ENCODE measurements at places on chromosomes 4 and X.

DNA sequence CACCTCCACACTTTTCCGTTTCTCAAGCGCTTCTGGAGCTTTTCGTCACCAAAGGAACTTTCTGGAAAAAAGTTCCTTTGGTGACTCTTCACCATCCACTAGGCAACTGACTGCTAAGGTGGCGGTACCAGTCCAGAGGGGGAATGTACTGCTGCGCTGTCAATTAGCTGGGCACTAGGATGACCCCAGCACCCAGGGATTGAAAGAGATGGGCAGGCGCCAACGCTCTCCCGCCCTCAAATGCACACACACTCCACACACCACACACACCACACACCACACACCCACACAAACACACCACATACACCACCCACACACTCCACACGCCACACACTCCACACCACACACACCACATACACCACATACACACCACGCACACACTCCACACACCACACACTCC is 10.4 kb downstream of the PRDM8 start:
- DNase-seq: no peak

GRCh38 chr4:37802068-37802666 is 24.3 kb upstream of the PGM2 start:
- DNase-seq: no peak

GRCh38 chr4:7980036-7980435 is 40.4 kb upstream of the AFAP1 start:
- DNase-seq: no peak

DNA sequence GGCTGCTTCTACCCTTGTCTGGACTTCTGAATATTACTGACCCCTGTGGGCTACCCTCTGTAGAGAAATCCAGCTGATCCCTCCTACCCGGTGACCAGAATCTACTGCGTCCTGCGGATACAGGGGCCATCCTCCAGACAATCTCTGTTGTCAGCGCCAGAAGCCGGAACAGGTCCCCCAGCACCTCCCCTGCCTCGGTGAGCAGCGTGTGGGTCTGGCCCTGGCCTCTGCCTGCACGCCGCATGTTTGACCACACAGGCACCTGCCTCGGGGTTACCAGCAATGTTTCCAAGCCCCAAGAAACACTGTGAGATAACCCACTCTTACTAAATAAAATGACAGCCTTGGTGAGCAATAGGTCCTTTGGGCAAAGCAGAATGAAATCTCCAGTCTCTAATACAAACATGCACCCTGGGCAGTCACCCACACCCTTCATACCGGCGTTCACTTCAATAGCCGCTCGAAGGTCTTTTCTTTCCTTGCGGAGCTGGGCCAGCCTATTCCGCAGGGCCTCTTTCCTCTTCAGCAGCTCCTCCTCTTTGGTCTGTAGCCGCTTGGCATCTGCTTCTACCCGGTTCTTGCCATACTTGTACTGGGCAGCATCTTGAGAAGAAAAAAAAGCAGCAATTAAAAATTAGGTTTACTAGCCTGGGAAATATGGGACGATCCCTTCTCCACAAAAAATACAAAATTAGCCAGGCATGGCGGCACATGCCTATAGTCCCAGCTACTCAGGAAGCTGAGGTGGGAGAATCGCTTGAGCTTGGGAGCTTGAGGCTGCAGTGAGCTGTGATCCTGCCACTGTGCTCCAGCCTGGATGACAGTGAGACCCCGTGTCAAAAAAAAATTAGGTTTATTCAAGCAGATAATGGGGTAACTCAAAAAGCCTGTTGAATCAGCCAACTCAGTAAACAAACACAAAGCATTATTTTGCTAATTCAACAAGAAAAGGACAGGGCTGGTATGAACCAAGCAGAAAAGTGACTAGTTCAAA is 165.1 kb downstream of the AFAP1 start:
- no peak for DNase-seq

DNA sequence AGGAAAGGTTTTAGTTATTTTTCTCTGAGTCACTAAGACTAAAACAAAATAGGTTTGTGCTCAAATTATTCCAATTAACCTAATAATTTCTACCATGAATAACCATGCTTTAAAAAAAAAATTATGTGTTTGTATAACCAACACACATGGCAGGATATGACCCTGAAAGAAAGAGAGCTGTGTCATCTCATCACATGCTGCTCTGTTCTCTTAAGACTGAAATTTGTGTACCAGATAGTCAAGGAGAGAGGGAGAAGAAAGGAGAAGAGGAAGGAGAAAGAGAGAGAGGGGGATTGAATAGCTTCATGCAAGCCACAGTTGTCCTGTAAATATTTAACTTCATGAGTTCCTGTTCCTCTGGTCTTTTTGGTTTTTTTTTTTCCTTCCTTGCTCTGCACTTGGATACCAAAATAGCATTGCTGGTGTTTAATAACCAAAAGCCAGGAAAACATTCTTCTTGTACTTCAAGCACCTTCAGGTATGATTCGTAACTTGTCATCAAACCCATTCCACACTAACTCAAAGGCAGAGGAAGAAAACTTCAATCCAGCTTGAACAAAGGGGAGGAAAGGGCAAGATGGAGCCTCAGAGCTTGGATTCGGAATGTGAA is 6.4 kb upstream of the PROM1 start:
- DNase-seq: no peak

- no peak for DNase-seq
Observed at GRCh38 chr4:7770224-7771050, 169.2 kb downstream of the AFAP1 start.

- no peak for DNase-seq
Observed at GRCh38 chr4:183205709-183206108, 106.7 kb downstream of the WWC2 start.

GRCh38 chr4:167775375-167775774 is 317.0 kb upstream of the ANXA10 start:
- DNase-seq: no peak

DNA sequence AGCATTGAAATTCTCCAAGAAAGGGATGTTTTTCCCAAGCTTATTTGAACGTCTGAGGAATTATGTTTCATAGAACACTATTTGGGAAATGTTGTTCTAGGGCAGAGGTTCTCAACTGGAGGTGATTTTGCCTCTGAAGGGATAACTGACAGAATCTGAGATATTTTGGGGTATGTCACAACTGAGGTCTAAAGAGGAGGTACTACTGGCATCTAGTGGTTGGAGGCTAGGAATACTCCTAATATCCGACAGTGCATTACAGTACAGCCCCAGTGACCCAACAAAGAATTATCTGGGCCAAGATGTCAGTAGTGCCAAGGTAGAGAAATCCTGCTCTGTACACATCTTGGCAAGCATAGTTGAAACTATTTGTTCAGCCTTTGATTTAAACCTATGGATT is 6.4 kb downstream of the HSPA4L start:
- DNase-seq: peak; percentile 4

DNA sequence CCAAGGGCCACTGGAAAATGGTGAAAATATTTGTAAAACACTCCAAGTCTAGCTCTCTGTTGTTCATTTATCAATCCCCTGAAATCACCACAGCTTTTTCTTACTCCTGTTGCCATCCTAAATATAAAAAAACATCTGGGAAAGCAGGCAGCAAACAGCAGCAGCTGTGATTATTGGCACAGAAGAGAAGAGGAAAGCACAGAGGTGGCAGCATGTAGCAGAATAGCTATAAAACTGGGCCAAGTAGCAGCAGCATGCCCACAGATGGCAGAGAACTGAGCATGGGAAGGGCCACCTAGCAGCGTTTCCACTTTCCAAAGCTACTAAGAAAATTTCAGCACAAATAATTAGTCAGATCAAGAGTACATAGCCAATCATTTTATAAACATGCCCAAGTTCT is 307.2 kb downstream of the SLC7A11 start:
- DNase-seq: no peak

- DNase-seq: no peak
Observed at GRCh38 chr4:69239557-69240168, 25.1 kb upstream of the UGT2B11 start.

DNA sequence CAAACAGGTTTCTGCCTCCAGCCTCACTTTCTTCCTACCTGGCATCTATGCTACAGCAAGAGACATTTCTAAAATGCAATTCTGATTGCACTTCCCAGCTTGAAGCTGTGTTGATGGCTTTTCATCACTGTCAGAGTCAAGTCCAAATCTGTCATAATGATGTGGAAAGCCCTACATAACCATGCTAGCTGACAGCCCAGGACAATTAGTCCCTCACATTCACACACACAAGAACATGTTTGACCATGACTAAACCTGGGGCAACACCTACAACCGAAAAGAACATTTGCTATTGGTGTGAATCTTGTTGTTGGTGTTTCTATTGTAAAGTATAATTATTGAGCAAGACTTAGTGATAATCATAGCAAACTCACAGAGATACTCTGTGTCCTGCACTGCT is 58.2 kb downstream of the PPM1K start:
- no peak for DNase-seq

DNA sequence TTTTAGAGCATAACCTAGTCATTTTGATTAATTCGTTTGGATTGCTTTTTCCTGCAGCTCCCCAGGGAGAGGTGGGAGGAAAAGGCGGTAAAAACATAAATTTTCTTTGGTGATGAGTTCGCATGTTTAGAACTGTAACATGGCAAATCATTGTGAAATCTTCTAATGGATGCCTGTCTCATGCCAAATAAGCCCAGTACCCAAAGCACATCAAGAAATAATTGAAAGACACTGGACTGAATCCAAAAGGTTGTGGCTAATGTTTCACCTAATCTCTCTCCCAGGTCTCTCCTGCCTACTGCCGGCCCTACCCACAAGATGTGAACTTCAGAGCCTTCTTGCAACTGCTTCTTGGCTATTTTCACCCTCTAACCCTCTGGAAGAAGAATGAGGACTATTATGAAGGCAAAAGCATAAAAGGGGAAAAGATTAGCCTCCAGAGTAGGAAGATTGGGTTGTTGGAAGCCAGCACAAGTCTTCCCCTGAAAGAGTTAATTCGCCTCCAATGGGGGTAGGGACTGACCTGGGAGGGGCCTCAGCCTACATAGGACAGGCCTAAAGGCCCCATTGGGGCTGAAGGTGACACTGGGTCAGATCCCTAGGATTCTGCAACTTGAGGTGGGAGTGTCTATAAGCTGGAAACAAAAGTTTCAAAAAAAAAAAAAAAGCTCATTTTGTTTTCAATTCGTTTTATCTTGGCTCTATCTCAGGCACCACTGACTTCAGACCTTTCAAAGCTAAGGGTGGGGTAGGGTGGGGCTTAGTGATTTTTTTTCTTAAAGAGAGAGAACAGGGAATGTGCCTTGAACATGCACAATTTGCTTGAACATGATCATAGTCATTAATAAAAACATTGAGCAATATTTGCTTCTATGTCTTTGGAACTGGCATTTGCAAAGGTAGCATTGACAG is 278.6 kb upstream of the KLF3 start:
- DNase-seq: no peak

- DNase-seq: no peak
Observed at GRCh38 chr4:158163941-158164767, 8.7 kb downstream of the GASK1B start.

DNA sequence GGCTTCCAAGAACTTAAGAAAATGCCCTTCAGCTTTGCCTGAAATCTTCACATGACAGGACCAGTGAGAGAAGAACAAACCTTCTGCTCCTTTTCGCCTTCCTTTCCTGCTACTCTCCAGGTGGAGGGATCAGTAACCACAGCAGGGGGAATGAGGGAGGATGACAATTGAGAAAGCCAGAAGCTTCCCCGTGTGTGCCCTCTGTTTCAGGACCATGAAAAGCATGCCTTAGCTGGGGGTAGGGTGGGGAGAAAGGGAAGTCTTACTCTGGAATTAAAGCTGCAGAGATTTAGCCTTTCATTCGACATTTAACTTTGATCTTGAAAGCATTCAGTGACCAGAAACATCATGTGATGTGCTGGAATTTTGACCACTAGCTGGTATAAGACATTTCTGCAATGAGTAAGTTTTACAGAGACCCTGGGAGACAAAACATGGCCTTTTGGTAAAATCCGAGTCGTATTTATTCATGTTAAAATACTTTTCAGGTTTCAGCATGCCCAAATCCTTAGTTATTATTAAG is 10.6 kb upstream of the PUDP start:
- DNase-seq: no peak

- no peak for DNase-seq
Observed at GRCh38 chr4:170169699-170170098, 79.9 kb upstream of the AADAT start.

DNA sequence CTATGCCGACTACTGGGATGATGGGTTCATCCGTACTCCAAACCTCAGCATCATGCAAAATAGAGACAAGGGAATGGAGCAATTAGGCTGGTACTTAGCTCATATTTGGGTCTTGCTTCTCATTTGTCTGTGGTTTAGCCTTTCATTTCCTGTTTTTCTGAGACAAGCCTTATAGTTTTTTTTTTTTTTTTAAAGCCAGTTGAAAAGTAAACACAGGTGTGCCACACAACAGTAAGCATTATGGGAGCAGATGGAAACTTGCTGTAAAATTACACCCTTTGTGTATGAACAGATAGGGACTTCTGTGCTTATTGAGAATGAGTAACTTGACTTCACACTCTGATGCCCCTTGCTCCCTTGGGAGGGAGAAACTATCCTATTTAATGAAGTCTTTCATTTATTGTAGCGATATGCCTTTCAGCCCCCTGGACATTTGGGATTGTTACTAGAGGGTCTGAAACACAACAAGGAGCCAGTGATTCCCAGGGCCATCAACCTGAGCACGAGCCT is 13.7 kb downstream of the RASSF6 start:
- DNase-seq: peak; percentile 96

DNA sequence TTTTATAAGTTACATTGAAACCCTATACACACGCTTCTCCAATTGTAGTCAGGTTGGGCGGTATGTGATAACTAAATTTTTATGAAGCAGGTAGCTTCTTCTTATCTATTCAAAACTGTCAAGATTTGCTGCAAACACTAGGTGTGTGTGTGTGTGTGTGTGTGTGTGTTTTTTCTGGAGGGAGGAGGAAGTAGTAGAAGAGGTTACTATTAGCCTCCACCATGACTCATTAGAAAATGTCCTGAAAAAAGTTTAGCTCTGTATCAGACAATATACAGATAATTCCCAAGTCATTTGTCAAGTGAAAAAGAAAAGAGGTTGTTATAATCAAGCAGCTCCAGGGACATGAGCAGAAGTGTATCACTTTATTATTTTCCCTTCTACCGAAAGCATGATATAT is 33.9 kb downstream of the PCDH7 start:
- no peak for DNase-seq

GRCh38 chr4:20313237-20314030 is 61.7 kb downstream of the SLIT2 start:
- DNase-seq: no peak

GRCh38 chrX:276581-277201 is 4.5 kb upstream of the PLCXD1 start:
- DNase-seq: no peak

- DNase-seq: no peak
Observed at GRCh38 chr4:158949099-158949498, 153.8 kb upstream of the RAPGEF2 start.
